Central memory CD8-positive, alpha-beta T cell (primary cell): ENCODE measurements at places on chromosomes 2 and 18.

- H3K4me1 ChIP-seq = peaks cover 6% of the 10 kb centered on the region
- H3K4me3 ChIP-seq = no peak overlapping the region
- H3K27me3 ChIP-seq = no peaks in the 10 kb centered on the region
- H3K36me3 ChIP-seq = peaks cover 3% of the 10 kb centered on the region
- H3K27ac ChIP-seq = no peak overlapping the region
Measured at GRCh38 chr18:58754544-58755068, 83.3 kb downstream of the MALT1 start.

DNA sequence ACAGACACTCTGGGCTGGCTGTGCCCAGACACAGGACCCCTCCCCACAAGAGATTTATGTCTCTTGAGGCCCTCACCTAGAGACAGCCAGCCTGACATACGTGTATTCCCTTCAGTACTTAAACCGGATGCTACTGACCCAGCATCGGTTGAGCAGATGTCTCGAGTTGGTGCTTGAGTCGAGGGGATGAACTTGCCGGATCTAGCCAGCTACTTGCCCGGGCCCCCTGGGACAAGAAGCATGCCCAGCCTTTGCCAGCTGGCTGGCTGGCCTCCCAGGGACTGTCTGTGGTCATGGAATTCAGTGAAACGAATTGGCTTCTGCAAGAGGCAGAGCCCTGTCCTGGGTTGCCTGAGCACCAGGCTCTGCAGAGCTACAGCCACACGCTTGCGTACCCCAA lies 36.0 kb downstream of the DNMT3A start:
- no peak overlapping the region for H3K27ac ChIP-seq
- H3K27me3 ChIP-seq = no peaks in the 10 kb centered on the region
- no peaks in the 10 kb centered on the region for H3K36me3 ChIP-seq
- H3K4me3 ChIP-seq = no peak overlapping the region
- DNase-seq = no peak
- H3K4me1 ChIP-seq = peaks cover 45% of the 10 kb centered on the region

DNA sequence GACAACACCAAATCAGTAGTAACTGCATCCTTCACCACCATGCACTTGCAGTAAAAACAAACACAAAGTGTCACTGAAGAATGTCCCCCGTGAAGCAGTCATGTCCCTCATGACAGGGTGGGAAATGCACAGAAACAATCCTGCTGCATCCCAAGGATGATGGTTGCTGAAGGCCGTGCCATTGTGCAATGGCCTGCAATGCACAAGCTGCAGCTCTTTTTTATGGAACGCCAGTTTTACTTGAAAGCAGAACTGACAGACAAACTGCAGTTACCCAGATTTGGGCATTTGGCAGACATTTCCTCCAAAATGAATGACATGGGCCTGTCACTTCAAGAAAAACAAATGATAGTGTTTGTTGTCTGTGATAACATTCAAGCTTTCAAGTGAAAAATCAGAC lies 2.4 kb upstream of the CHST10 start:
- no peak overlapping the region for H3K4me3 ChIP-seq
- H3K4me1 ChIP-seq = peaks cover 20% of the 10 kb centered on the region
- peaks cover 8% of the 10 kb centered on the region for H3K27me3 ChIP-seq
- no peak for DNase-seq

GRCh38 chr2:117137371-117137770 lies 677.1 kb upstream of the DDX18 start:
- no peak for DNase-seq
- H3K4me3 ChIP-seq = no peak overlapping the region
- H3K27ac ChIP-seq = no peak overlapping the region
- no peaks in the 10 kb centered on the region for H3K4me1 ChIP-seq
- no peaks in the 10 kb centered on the region for H3K36me3 ChIP-seq
- H3K27me3 ChIP-seq = no peaks in the 10 kb centered on the region

DNA sequence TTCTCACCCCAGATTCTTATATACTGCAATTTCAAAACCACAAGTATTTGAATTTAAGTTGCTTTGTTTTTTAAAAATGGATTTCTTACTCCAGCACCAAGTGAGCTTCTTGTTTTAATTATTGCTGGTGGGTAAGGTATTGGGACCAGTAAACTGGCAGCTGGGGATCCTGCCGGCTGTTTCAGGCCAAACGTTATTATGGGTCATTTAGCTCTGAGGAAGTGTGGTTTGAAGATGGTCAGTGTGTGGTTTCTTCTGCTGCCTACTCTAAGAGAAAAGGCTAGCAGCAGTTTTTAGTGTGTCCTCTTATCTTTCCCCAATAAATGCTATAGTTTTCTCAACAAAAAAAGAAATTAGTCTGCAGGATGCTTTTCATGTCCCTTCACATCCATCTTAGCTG lies 30.6 kb downstream of the CFAP221 start:
- no peak overlapping the region for H3K4me3 ChIP-seq
- H3K27ac ChIP-seq = no peak overlapping the region
- DNase-seq = no peak
- no peaks in the 10 kb centered on the region for H3K4me1 ChIP-seq
